RWPE2 (cell line): ENCODE measurements at places on chromosomes 4 and X.
A peak's percentile ranks its signal among the peaks of the same experiment; 100 is the strongest.

DNA sequence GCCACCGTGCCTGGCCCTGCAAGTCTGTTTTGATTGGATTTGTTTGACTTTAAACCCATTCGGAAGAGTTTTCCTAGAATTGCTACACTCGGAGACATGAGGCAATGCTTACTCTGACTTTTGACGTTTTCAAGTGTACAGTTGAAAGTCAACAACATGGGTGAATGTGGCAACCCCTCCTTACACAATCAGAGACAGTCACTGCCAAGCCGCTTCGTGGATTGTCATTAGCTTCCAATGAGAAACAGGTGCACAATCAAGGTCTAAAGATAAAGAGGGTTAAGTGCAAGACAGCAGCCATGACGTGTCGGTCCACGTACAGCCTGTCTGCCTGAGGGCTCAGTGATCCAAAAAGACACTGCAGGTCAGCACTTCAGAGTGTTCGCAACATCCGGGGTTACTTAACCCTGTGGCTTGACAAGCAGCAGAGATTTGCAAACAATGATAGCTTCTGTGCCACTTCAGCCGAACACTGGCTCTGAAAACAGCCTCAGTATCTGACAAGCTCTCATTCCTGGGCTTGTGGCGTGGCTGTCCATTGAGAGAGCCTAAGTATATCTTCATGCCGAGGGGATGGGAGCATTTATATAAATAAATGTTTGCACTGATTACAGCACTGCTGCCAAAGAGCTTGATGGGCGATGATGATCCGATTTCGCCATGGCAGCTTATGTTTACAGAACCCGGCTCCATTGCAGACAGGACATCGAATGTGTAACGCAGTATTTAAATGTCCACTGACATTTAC lies 180.0 kb downstream of the DHRSX start:
- no peak for DNase-seq

DNA sequence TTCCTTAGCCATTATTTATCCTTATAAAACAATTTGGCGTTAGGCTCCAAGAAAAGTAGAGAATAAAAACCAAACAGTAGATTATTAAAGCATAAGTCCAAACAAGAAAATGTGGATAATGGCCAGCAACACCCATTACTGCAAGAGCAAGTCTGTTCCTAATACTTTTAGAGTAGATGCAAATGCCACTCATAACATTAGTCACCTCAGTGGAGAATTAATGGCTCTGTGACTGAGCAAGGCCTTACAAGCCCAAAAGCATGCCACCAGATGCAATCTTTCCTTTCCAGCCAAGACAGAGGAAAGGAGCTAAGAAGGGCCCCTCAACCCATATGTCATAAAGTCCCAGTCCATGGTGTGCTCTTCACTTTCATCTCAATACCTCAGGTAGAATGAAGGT lies 373.8 kb downstream of the OPHN1 start:
- no peak for DNase-seq

DNA sequence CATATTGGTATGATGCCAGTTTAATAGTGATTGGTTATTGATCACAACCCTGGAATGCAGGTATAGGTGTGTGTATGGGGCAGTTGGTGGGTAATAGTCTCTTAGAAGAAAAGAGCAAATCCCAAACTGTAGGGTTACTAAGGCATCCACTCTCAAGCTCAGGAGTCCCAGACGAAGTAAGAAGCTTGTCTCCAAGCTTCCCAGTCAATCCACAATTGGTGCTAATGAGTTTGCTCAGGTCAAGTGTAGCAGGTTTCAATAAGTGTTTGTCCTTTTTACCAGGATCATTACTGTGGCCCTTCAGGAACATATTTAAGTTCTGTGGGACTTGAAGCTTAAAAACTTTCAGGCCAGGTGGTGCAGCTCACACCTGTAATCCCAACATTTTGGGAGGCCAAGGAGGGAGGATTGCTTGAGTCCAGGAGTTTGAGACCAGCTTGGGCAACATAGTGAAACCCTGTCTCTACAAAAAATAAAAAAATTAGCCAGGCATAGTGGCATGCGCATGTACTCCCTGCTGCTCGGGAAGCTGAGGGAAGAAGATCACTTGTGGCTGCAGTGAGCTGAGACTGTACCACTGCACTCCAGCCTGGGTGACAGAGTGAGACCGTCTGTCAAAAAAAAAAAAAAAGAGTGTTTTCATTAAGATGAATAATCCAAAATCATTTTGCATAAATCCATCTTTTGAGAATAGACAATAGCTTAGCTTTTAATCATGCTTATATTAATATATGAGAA lies 166.8 kb downstream of the UNC5C start:
- no peak for DNase-seq

- no peak for DNase-seq
Measured at GRCh38 chr4:41692717-41693345, 55.7 kb downstream of the PHOX2B start.

DNA sequence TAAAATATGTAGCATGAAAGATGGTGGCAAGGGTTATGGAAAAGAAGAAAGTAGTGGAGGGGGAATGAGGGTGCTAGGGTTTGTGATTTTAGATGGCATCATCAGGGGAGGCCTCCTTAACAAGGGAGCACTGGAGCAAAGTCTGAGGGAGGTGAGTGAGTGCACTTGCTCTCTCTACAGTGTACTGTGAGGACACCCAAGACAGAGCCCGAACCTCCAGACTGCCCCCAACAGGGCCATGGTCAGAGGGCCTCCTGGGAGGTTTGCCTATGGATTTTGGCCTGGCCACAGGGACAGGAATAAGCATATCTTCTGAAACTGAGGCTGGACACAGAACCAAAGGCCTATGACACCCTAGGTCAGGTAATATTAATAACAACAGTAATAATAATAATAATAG lies 21.4 kb upstream of the PJA1 start:
- DNase-seq: no peak

GRCh38 chr4:151099229-151099975 lies at the start of gene RPS3A:
RPS3A (plus strand) TSS chr4:151099628; CDS start chr4:151099653, 25 bp downstream.
- peak; percentile 90 for DNase-seq

GRCh38 chr4:8911316-8912088 lies 39.9 kb upstream of the HMX1 start:
- peak; percentile 49 for DNase-seq

DNA sequence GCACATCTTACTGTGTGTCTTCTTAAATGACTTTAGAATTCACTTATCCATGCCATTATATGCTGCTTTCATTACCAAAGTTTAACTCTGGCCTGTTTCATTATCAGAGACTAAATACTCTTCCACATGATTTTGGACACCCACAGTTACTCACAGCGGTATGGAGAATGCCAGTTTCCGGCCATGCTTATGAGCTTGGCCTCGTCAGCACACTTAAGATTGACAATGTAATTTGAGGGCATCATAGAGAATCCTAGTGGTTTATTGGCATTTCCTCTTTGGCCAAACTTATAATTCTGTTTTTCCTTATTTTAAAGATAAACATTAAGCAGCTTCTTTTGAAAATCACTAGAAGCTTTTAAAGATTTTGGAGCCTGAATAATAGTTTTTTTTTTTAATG lies 104.5 kb downstream of the IRF2 start:
- no peak for DNase-seq

- DNase-seq: no peak
Measured at GRCh38 chr4:154029171-154029570, 240.3 kb upstream of the SFRP2 start.

- DNase-seq: no peak
Measured at GRCh38 chrX:11609109-11609508, 56.6 kb downstream of the ARHGAP6 start.

DNA sequence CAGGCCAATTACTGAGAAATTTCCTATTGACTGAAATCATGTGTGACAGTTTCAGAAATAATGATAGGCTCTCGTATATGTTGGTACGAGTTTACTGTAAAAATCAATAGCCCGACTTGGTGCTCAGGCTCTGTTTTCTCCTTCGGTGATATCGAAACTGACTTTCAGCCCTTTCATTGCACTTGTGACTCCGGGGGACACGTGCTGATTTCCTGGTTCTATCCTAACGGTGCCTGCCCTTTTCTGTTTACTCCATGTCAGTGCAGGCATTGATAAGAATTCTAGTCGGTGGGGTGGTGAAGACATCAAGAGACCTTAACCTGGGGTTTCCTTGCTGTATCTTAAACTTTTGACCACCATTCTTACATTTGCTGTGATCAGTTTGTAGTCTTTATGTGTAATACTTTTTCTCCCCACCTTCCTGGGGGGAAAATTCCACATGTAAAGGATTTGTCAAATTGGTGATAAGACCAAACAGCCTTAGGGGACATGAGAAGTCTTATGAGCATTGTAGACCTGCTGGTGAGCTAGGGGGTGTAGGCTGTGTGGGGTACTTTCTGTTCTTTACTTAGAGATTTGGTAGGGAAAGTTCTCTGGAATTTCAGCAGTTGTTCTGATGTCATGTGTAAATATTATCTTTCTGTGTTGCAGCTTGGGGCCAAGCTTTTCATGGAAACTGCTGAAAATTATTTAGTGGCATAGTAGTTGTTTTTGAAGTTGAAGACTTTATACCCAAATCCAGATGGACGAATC lies 52.7 kb downstream of the TMEM131L start:
- DNase-seq: no peak

DNA sequence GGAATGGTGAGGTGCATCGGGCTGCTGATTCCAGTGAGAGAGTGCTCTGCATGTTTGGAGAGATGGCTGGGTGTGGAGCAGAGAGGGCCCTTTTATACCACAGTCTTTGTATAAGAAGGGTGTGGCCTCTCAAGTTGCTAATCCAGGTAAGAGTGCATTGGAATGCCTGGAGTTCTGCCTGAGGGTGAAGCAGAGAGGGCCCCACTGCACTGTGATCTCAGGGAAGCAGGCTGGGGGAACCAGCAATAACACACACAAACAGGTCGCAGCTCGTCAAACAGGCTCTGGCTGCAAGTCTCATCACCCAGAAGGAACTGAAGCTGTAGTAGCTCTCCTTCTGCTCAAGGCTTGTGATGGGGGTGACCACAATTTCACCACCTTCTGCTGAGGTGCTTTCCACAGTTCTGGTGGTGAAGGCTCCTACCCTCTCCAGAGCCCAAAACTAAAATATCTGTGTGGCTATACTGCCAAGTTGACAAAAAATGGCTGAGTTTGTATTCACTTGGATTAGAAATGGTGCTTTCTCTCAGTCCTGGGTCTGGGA lies 687.4 kb upstream of the HS3ST1 start:
- DNase-seq: no peak

DNA sequence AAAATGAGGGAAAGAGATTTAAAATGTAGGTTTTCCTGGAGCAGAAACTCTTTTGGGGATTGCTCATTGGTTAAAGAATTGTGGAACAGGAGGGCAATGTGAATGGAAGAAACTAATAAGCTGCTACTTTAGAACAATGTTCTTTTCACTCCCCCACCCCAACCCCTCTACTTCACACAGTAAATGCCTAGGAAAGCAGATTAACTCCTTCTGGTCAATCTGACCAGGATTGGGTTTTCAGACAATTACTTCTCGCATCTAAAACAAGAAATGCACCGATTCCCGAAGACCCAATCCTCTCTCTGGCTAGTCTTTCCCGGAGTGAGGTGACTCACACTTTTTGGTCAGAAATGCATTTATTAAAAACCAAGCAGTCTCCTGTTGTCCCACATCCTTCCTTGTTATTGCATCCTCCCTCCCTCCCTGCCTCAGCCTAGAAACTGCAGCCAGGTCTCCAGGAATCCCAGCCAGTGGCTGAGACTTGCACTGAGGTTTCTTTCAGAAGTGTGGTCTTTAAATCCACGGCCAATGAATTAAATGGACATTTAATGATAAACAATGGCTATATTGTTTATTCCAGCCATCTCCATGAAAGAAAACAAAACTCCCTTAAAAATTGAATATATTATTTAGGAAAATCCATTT lies 21.4 kb downstream of the MFAP3L start:
- DNase-seq: no peak

DNA sequence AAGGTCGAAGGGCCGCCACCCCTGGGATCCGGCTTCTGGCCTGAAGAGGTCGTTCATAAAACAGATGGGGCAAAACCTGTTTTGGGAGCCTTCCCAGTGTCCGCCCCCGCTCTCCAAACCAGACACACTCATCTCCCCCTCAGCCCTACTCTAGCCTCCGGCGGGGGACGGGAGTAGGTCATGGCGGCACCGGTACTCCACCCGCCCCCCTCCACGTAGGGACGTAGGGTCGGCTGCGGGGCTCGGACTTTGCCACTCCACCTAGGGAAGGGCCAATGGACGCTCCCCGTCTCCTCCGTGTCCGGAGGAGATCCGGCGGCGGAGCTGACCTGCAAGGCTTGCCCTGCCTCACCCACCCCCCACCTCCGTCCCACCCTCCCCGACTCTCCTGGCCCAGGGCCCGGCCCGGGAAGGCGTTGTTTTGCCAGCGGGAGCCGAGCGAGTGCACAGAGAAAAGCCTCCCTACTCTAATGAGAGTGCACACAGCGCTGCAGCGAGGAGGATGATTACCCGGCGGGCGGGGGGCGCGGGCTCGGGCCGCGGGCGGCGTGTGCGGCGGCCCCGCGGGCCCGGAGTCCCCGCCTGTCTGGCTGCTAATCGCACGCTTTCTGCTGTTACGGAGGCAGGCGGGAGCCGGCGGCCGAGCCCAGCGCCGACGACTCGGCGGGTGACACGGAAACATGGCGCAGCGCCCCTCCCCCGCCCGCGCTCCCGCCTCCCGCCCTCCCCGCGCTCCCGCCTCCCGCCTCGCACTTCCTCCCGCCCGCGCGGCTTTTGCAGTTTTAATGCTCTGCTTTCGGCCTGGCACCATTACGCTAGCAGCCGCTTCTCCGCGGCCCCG lies 8.3 kb upstream of the BCOR start:
- DNase-seq: no peak

- DNase-seq: no peak
Measured at GRCh38 chr4:96293806-96294205, 453.9 kb downstream of the PDHA2 start.

DNA sequence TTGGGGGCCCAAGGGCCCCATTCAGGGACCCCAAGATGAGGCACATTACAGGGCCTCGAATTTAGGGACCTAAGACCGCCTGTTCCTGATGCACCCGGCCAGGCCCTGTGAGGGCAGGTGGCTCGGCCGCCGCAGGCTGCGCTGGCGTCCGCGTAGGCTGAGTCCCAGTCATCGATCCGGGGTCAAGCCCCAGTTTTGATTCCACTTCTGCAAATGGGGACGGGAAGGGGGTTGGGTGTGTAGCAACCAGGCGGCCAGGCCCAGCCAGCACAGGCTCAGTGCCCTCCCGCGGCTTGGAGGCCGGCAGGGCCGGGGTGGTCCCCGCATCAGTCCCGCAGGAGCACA lies 327 bp downstream of the PNPLA4 start:
- DNase-seq: no peak

DNA sequence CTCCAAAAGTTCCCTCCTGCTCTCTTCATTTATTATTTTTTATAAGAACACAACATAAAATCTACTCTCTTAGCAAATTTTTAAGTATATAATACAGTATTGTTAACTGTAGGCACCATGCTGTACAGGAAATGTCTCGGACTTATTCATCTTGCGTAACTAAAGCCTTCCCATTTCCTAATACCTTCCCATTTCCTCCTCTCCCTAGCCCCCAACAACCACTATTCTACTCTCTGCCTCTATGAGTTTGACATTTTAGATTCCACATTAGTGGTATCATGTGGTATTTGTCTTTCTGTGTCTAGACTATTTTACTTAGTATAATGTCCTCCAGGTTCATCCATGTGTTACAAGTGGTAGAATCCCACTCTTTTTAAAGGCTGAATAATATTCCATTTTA lies 15.8 kb upstream of the SYTL4 start:
- no peak for DNase-seq

GRCh38 chrX:4572691-4573090 lies 859.2 kb upstream of the PRKX start:
- DNase-seq: no peak

- no peak for DNase-seq
Measured at GRCh38 chr4:124065422-124065821, 647.1 kb downstream of the ANKRD50 start.
